ENCODE measurements at places on chromosomes 6 and 20. TPM values are rescaled to one million over a fixed set of nuclear protein-coding genes. Genes with fewer than 3 reads are reported as not detected.

The MEP1A gene
- not detected for total RNA-seq

The VPS16 gene
- total RNA-seq, result 19.3 TPM

The AIF1 gene
- not detected for total RNA-seq

The MAS1 gene
- total RNA-seq, result not detected

The NTSR1 gene
- total RNA-seq, result 0.16 TPM

The RAET1E gene
- 2.7 TPM for total RNA-seq

The ALDH8A1 gene
- 0.29 TPM for total RNA-seq

The BMP5 gene
- not detected for total RNA-seq

The MYCT1 gene
- total RNA-seq, result 0.11 TPM

The BTNL2 gene
- total RNA-seq, result not detected

The ATP9A gene
- total RNA-seq, result 10.8 TPM

The FAM209B gene
- total RNA-seq, result 1.00 TPM

The NHSL1 gene
- total RNA-seq, result 4.1 TPM

The PRSS16 gene
- 4.0 TPM for total RNA-seq

The EPM2A gene
- 5.0 TPM for total RNA-seq

The DEF6 gene
- total RNA-seq, result not detected

The ZSWIM1 gene
- 6.4 TPM for total RNA-seq

The PRSS35 gene
- 0.12 TPM for total RNA-seq

The PSORS1C1 gene
- 3.7 TPM for total RNA-seq

The KHDC1L gene
- total RNA-seq, result 0.32 TPM

The STMND1 gene
- total RNA-seq, result not detected

The MRAP2 gene
- total RNA-seq, result 1.1 TPM

The OR2W1 gene
- total RNA-seq, result not detected

The SAMD3 gene
- not detected for total RNA-seq

The RREB1 gene
- 11.6 TPM for total RNA-seq

The PAX1 gene
- 0.09 TPM for total RNA-seq

The OR12D3 gene
- total RNA-seq, result not detected

The ISM1 gene
- 0.20 TPM for total RNA-seq
